ENCODE measurements at places on chromosomes 7 and 10.
A peak's percentile ranks its signal among the peaks of the same experiment; 100 is the strongest.

GRCh38 chr7:23968791-23969190 lies 258.8 kb downstream of the STK31 start:
- no peak for DNase-seq

DNA sequence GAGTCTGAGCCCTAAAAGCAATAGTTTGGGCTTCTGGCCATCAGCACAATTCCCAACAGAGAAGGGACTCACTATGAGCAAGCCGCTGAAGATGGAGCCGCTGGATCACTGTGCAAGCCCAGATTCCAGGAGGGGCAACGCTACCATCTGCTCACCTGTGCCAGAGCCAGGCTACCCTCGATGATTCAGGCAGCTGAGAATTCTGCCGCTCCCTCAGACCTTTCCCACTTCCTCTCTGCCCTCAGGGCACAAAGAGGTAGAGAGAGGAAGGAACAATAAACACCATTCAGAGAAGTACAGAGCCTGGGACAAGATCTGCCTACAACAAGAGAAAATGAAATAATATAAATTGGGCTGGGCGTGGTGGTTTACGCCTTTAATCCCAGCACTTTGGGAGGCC lies 98.1 kb downstream of the MYOF start:
- no peak for DNase-seq

GRCh38 chr10:79417731-79418130 lies 27.7 kb downstream of the ZCCHC24 start:
- no peak for DNase-seq

DNA sequence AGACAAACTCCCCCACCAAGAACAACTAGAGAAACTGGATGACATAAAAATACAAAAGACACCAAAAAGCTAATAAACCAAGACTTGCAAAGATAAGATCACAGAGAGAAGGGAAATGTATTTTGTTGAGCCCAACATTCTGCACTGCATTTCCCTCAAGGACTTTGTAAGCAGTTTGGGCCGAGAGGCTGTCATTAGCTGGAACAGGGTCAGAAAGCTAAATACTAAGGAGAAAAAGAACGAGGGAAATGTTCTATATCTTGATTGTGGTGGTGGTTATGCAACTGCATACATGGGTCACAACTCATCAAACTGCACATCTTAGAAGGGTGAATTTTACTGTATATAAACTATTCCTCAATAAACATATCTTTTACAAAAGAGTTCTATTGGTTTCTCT lies 315.0 kb downstream of the IPMK start:
- DNase-seq: no peak

GRCh38 chr7:28799619-28800018 lies 158.5 kb downstream of the TRIL start:
- DNase-seq: no peak

DNA sequence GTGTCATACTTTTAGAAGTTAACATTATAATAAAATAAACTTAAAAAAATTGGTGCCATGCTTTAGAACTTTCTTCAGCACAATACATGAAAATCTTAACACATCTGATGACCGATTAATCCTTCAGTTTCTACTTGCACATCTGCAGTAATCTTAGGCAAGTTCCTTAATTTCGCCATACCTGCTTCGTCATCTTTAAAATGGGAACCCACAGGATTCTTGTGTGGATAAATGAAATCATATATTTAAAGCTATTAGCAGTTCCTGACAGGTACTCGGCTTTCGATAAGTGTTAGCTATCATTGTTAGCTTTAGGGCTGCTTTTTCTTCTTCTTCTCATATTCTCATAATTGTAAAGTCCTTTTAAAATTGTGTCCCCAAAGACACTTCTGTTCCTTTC lies 907 bp upstream of the VPS50 start:
- no peak for DNase-seq

DNA sequence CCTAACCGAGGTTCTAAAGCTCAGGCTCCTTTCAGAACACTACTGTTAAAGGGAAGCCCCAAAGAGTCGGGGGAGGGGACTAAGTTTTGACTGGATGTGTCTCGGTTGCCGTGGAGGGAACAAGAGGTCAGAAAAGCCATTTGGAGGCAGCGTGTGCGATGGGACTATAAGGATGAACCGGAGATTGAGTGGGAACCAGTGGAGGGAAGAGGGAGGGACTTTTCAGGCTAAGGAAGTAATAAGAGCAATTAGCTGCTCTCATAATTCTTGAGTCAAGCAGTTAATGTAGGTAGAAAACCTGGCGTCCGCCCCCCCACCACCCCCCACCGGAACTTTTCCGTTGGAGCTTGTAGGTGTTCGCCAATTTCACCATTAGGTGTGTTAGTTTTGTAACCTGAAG lies 491 bp upstream of the AKAP9 start:
- DNase-seq: peak; percentile 17

DNA sequence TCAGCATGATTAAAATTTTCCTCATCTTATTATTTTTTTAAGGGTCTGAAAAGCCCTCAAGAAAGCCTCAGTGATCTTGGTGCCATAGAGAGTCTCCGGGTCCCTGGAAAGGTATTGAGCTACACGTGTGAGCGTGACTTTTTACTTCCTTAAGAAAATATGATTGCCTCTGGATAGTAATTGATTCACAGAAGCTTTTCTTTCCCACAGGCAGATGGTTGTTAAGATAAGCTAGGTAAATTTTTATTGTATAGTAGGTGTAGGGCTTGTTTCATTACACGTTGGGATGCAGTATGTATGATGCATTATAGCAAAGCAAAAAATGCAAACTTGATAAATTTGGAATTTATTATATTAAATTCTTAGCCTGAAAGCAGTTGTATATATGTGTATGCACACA lies 7.7 kb downstream of the VPS50 start:
- DNase-seq: no peak

DNA sequence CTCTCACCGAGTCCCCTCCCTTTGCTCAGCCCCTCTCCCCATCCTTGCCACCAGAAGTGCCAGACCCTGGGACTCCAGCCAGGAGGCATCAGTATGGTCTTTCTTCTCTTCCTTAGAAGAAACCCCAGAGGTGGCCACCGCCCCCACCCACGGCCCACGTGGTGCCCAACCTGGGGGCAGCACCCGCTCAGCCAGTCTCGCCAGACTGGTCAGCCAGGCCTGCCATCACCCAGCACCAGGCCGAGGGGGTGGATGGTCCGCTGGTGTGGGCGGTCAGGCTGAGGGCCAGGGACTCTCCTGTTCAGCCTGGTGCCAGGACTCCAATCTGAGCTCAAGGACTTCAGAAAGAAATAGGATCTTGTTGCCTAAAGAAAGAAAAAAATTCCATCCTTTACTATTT lies 5.8 kb upstream of the CLDN4 start:
- DNase-seq: no peak

- no peak for DNase-seq
These were observed 125.2 kb downstream of the TACC2 start for GRCh38 chr10:122113945-122114747.

- no peak for DNase-seq
These were observed 289.4 kb upstream of the SP8 start for GRCh38 chr7:21076054-21076453.

DNA sequence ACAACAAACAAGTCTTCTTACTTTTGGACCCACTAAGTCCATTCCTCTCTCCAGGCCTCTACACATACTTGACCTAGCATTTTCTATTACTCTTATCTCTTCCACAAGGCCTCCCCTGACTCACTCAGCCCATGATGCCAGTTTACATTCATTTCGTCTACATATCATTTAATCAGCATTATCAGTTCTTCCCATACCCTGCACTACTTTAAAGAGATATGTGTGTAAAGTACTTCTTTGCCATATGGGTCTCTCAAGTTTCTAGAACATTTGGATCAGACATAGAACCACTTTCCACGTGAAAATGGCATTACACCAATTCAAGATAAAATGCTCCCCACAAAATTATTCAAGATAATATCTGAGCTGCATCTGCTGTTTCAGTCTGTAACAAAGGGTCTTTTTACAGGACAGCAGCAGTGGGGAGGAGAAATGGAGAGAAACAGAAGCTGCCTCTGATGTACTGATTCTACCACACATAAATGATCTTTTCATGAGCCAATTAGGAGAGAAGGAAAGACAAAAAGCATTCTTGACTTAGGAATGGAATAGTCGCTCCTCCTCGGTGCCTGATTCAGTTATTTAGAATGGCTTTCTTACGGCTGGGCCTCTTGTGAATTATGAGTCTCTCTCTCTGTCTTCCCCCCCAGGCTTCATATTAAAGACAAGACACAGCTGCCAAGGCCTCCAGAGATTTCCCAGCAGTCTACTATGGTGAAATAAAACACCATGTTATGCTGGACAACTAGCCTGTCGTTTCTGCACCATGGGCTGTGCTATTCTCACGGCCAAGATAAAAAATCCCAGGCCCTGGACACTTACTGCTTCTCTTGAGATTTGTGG lies 46.9 kb upstream of the SEPTIN7 start:
- DNase-seq: no peak

- DNase-seq: no peak
These were observed 88.0 kb upstream of the ZPBP start for GRCh38 chr7:50181081-50181480.

- peak; percentile 64 for DNase-seq
These were observed 30.2 kb upstream of the ANKRD2 start for GRCh38 chr10:97542169-97543024.

- DNase-seq: no peak
These were observed 52.6 kb upstream of the CYP2C8 start for GRCh38 chr10:95121904-95122303.

DNA sequence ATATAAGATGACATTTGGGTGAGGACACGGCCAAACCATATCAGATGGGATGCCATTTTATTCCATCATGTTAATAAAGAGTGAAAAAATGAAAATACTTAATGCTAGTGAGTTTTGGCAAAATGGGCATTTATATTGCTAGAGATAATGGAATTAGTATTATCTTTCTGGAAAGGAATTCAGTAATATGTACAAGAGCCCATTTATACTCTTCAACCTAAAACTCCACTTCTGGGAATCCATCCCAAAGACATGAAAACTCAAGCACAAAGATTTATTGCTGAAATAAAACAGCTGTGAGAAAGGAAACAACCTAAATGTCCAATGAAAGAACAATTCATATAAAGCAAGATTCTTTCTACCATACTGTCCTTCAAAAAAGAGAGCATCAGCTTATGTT lies 96.0 kb upstream of the TMEM168 start:
- DNase-seq: no peak

GRCh38 chr7:158759245-158759614 lies 54.6 kb upstream of the NCAPG2 start:
- DNase-seq: no peak

DNA sequence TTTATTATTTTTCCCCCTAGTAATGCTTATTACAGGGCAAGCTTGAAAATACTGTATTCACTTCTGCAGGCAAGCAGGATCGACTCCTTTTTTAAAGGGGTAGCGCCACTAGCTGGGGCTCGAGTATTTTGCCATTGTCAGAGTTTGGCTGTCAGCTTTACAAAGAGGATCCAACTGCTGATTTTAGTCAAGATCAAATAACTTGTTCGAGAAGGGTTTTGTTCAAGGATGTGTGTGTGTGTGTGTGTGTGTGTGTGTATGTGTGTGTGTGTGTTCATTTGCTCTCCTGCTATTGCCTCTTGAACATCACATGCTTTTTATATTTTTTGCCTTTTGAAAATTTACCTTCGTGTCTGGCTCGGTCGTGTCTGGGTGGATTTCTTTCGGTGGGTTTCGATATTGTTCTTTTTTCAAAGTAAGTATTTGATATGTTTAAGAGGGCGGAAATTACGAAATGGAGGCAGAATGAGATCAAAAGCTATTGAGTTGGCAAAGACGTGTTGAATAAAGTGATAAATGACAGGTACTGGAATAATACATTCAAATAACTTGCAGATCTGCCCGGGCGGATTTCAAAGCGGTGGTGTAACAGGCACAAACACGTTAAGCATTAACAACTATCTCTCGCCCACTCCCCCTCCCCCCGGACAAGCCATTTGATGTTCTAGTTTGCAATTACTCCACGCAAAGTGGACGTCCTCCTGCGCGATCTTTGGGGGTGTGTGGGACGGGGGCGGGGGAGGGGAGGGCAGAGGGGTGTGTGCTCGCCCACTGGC lies 1.1 kb downstream of the ARID5B start:
- peak; percentile 53 for DNase-seq

- DNase-seq: no peak
These were observed 16.4 kb downstream of the GRB10 start for GRCh38 chr7:50766106-50766848.

GRCh38 chr10:34413214-34413613 lies 401.9 kb downstream of the PARD3 start:
- DNase-seq: no peak

- DNase-seq: no peak
These were observed 5.2 kb downstream of the ABCA13 start for GRCh38 chr7:48176356-48176893.

GRCh38 chr10:508726-509125 lies 180.7 kb downstream of the DIP2C start:
- DNase-seq: no peak

- no peak for DNase-seq
These were observed 336.4 kb downstream of the NRG3 start for GRCh38 chr10:82211346-82211745.

GRCh38 chr10:125201791-125202622 lies 41.6 kb upstream of the CTBP2 start:
- DNase-seq: no peak

DNA sequence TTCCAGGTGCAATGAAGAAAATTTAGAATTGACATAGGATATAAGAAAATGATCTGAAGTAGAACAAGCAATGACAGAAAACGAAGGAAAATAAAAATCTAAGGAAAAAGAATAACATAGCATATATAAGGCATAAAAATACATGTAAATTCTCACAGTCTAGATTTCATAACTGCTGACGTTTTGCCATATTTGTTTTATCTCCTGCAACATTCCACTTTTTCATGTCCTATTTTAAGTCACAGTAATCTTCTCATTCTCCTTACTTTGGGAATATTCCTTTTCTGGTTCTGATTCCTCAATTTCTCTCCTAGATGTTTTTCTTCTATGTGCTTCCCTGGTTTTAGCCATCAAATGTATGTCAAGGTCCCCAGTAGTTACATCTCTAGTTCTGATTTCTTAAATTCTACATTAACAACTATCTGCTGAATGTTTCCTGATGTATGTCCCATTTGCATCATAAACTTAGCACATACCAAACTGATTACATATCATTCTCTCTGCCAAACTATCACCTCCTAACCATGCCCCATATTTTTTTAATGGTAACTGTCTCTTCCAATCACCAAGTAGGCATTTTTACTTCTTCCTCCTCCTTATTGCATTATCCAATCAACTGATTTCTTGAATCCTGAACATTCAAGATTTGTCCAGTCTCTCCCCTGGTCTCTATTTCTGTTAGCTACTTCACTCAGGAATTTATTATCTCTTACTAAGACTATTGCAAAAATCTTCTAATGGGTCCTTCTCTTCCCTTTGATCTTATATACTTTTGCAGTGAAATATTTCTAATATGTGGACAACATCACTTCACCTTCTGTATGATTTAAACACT lies 171.3 kb downstream of the DNAJC1 start:
- DNase-seq: no peak

DNA sequence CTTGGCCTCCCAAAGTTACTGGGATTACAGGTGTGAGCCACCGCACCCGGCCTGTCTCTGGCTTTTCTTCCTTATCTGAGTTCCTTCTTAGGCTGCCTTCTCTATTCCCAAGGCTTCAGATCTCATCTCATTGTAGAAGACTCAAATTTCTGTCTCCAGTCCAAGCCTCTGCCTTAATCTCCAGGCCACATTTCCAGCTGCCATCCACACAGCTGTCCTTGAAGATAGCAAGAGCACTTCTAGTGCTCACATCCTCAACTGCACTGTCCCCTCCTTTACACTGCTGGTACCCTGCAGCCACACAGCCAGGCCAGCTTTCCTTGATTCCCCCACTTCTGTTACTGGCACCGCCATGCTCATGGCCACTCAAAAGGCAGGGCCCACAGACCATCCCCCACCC lies 35.6 kb downstream of the POLL start:
- DNase-seq: no peak

Data from bone marrow (tissue), 2 donors.